ENCODE measurements at places on chromosomes 5 and 9.

- no peak for DNase-seq
Measured at GRCh38 chr5:128081111-128081851, 2.3 kb upstream of the SLC12A2 start.

GRCh38 chr5:109506556-109506955 lies 96.8 kb upstream of the PJA2 start:
- DNase-seq: no peak

DNA sequence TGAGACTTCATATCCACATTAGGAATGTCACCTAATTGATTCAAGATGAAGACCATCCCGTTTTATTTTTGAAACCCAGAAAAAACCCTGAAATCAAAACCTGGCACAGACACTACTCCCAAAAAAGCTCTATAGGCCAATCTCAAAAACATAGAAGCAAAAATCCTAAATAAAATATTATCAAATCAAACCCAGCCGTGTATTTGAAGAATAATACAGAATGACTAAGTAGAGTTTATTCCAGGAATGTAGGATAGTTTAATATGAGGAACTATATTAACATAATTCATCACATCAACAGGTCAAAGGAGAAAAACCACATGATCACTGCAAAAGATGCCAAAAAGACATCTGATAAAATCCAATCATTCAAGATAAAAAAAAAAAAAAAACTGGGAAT lies 167.1 kb downstream of the ACTL7B start:
- DNase-seq: no peak

- no peak for DNase-seq
Measured at GRCh38 chr5:177473443-177474001, at the start of gene DBN1. Gene DBN1, minus strand, starts transcription at chr5:177473634. Its CDS starts 113 bp downstream, at chr5:177473521.

DNA sequence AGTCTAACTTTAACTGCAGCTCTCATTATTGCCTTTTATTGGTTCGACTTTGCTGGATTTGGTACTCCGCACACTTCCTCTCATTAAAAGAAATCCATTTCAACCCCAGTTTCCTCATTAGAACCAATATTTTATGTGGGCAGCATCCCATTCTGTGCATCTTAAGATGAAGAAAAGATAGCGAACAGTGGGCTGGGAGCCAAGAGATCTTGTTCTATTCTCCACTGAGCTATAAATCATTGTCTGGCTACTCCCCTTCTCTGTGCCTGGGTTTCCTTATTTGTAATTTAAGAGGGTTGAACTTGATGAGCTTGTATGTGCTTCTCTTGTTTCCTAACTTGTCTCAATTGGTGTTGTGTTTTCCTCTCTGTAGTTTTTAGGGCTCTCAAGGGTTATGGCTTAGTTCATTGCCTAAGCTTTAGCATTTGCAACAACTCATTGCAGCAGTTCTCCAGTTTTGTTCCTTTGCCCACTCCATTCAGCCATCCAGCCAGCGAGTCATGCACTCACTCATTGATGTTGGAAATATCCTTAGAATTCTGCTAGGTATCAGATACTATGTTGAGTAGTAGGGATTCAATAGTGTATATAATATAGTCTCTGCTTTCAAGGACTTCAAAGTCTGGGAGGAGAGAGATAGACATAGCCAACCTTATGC lies 273.3 kb upstream of the TNC start:
- DNase-seq: no peak

DNA sequence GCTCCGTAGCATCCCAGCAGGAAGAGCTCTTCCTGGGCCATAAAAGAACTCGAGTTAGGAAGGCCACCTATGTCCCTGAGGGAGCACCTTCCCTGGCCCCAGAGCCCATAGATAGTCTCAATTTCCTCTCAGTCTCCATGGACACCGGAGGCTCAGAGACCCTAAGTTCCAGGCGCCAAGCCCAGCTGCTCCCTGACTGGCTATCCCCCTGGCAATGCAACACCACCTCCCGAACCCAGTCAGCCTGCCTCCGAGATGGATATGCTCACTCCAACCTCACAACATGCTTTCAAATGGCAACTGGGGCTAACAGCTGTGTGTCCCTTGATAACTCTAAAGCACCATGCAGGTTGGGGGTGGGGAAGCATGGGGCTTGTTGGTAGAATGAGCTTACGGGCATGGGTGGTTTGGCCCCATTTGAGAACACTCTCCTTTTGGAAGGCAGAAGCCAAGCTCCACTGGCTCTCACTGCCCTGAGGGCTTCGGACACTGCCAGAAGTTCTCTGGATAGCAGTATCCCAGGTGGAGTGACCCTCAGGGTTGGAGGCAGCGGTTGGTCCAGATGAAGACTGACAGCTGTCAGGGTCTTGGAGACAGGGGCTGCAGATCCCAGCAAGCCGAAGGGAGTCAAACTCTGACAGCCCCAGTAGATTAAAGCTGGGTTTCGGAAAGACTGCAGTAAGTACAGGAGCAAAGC lies 165.3 kb downstream of the PAX5 start:
- no peak for DNase-seq

DNA sequence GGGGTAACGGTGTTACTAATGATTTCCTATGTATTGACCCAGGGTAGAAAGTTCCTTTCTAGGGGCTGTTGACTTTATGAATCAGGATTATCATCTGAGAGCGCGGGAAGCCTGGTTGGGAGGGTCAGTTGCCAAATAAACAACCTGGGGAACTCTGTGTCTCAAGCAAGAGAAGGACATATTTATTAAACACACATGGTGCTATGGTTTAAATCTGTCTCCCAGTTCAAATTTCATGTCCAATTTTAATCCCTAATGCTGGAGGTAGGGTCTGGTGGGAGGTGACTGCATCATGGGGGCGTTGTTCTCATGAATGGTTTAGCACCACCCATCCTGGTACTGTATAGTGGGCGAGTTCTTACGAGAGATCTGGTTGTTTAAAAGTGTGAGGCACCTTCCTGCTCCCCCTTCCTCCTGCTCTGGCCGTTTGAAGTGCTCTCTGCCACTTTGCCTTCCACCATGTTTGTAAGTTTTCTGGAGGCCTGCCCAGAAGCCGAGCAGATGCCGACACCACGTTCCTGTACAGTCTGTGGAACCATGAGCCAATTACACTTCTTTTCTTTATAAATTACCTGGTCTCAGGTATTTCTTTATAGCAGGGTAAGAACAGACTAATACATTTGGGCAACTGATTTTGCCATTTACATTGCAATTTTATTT lies 19.7 kb upstream of the GAS1 start:
- DNase-seq: no peak

DNA sequence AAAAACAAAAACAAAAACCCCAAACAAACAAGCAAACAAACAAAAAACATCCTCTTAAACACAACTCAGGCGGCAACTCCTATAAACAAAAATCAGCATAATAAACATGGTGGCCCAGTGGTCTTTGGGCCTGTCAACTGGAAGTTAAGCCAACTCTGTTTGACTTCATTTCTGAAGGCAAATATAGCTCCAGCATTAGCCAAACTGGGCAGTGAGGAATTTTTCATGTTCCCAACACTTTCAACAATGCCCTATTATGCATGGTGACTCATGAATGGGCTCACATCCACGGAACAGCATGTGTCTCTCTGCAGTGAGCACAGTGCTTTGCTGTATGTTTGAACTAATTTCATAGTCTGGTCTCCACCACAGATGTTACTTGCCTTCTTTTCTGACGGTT lies 143.9 kb upstream of the STC2 start:
- no peak for DNase-seq

- no peak for DNase-seq
Measured at GRCh38 chr5:18740301-18740700, 1106.0 kb downstream of the TAF11L14 start.

DNA sequence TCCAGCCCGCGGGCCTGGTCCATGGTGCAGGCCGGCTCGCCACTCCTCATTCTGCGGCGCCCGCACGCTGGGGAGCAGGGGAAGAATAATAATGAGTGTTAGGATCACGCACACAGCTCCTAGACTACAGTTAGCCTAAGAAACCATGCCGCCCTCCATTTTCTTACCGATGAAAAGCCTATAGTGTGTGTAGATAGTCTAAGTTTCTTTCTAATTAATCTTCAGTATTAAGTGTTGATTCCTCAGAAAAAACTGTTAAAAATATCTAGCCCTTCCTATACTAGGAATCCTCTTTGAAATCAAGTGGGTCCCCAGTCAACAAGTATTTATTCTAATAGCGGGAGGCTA lies 9.3 kb downstream of the ZBED3 start:
- no peak for DNase-seq

GRCh38 chr5:160097991-160098390 lies 21.3 kb downstream of the PWWP2A start:
- no peak for DNase-seq

GRCh38 chr9:27673641-27674040 lies 100.4 kb upstream of the C9orf72 start:
- DNase-seq: no peak

DNA sequence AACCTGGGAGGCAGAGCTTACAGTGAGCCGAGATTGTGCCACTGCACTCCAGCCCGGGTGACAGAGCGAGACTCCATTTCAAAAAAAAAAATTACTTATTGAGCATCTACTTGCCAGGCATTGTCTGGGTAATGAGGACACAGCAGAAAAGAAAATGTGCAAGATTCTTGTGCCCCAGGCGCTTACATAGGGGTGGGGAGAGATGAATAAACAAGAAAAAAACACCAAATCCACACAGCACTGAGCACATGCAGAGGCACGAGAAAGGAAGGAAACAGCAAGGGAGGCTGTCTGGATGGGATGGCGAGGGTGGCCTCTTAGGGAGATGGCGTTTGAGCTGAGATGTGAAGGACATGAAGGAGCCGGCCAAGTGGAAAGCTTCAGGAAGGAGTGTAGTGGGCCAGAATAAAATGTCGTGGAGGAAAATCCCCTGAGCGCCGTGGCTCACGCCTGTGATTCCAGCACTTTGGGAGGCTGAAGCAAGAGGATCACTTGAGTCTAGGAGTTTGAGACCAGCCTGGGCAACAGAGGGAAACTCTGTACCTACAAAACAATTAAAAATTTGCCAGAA lies 13.9 kb downstream of the DYNC2I2 start:
- DNase-seq: no peak

DNA sequence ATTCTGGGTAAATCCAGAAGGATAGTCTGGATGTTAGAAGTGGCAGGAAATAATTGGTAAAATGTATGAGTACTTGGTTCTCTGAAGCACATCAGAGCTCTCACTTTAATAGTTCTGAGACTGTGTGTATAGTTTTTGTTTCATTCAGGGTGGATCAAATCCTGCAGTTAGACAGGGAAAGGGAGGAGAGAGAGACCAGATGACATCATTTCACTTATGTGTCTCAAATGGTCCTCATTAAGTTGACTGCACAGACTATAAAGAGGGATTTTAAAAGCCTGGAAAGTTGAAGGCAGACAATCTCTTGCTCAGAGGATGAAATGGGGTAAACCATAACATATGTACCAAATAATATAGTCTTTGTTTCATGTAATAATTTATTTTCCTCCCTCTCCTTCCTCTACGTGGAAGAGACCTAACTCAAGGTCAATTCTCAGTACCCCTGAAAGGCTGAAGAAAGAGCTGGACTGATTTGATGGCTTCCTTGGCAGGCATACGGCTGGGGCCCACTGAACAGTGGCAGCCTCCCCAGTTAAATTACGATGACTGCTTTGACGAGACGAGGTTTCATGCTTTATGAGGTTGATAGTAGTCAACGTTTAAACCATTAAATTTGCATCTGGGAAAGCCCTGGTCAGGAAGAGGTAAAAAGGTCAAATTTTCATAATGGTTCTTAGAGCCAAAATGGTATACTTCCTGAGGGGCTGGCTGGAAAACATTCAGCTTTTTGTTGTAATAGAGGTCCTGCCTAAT lies 395.1 kb upstream of the RPS23 start:
- no peak for DNase-seq

- DNase-seq: no peak
Measured at GRCh38 chr9:113808391-113809358, 67.4 kb upstream of the ZNF618 start.

DNA sequence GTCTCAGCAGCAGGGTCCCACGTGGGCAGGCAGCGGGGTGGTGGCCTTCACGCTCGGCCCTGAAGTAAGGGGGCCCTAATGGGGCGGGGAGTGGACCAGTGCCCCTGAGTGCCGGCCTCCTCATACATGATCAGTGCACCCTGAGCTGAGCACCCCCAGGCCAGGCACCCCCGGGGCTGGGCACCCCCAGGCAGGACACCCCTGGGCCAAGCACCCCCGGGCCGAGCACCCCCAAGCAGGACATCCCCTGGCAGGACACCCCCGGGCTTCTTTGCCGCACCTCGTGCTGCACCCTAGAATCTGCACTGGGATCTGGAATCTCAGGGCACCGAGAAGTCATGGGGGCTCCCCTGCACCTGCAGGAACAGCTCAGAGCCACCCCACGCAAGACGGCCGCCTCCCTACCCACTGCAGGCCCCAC lies 51.4 kb downstream of the EXD3 start:
- no peak for DNase-seq

DNA sequence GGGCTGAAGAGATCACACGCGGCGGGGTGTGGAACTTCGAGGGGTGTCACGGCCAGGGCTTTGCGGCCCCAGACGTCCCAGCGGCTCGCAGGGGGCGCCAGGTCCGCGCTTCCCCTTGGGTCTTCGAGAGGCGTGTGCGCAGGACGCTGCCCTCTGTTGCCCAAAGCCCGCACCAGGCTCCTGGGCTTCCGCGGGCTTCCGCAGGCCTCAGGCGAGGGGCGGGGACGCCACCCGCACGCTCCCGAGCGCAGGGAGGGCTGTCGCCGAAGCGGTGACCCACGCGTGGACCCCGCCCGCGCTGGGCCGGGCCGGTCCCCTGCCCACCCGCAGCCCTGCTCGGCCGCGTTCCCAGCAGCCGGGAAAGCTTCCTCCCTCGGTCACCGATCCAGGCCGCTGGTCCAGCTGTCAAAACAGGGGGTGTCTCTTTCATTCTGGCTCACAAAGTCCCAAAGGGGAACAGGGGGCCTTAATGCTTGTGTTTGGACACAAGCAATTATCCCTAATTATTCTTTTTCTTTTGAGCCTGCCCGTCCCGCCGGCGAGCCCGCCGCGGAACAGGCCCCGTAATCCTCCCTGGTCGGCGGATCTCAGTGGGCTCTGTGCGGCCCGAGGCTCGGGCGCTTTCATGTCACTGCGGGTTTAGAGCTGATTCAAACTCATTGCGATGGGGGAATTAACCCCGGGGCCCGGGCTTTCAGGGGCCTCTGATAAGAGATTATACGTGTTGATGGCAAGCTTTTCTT lies 60.6 kb downstream of the TMEM174 start:
- no peak for DNase-seq

Measured in activated CD4-positive, alpha-beta T cell treated with anti-CD3 and anti-CD28 coated beads for 24 hours (primary cell).